Stimulated activated CD8-positive, alpha-beta memory T cell treated with anti-CD3 and anti-CD28 coated beads, Interleukin-12 subunit alpha, Interleukin-12 subunit beta, amount 100 ng/mL, for 4 hours (primary cell): ENCODE measurements at places on chromosomes 3 and 15.

- no peak for DNase-seq
These were observed 27.4 kb downstream of the MITF start for GRCh38 chr3:69766638-69767037.

GRCh38 chr3:32428092-32429068 is 36.7 kb downstream of the CMTM7 start:
- DNase-seq: no peak

- DNase-seq: no peak
These were observed 166.2 kb downstream of the LRTM1 start for GRCh38 chr3:54761637-54762036.

DNA sequence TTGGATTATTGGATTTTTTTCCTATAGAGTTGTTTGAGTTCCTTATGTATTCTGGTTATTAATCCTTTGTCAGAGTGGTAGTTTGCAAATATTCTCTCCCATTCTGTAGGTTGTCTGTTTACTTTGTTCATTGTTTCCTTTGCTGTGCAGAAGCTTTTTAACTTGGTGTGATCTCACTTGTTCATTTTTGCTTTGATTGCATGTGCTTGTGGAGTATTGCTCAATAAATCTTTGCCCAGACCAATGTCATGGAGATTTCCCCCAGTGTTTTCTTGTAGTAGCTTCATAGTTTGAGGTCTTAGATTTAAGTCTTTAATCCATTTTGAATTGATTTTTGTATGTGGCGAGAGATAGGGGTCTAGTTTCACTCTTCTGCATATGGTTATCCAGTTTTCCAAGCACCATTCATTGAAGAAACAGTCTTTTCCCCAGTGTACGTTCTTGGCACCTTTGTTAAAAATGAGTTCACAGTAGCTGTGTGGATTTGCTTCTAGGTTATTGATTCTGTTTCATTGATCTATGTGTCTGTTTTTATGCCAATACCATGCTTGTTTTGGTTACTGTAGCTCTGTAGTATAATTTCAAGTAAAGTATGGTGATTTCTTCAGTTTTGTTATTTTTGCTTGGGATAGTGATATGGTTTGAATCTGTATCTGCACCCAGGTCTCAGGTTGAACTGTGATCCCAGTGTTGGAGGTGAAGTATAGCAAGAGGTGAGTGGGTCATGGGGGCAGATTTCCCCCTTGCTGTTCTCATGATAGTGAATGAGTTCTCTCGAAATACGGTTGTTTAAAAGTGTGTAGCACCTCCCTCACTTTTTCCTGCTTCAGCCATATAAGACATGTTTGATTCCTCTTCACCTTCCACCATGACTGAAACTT is 46.1 kb upstream of the TNFSF10 start:
- DNase-seq: no peak

- DNase-seq: no peak
These were observed 54.5 kb upstream of the MEX3B start for GRCh38 chr15:82100111-82100929.

- no peak for DNase-seq
These were observed 101.3 kb downstream of the DGKG start for GRCh38 chr3:186260726-186261125.
